ENCODE measurements at places on chromosomes 16 and 17.

DNA sequence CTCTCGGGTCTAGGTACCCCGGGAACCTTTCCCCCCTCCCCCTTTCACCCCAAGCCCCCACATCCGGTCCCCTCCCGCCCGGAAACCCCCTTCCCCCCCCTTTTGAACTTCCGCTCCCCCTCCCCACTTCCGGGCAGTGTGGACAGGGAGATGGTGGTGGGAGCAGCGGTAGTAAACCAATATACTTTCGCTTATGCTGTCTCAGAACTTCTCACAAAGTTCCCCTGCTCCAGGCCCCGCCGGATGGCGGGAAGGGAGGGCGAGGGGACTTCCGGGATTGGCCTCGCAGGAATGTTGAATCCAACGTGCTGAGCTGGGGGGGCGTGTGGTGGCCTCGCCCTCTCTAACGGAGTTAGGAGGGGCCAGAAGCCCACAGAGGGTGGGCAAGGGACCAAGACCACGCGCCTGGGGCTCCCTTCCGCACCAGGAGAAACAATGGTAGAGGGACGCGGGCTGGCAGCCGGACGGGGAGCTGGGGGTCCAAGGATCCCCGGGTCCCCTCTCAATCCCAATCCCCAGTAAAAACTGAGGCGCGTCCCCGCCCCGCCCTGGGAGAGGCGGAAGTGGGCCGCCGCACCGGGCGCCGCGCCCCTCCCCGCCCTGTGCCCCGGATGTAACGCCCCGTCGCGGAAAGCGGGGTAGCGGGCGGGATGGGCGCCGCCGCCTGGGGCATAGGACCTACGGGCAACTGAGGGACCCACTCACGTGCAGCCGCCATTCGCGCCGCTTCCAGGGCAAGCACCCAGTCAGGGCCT is 742 bp downstream of the PFN1 start:
- no peak for DNase-seq

- peak; percentile 33 for DNase-seq
These were observed 181.8 kb upstream of the CIBAR2 start for GRCh38 chr16:85293904-85294642.

DNA sequence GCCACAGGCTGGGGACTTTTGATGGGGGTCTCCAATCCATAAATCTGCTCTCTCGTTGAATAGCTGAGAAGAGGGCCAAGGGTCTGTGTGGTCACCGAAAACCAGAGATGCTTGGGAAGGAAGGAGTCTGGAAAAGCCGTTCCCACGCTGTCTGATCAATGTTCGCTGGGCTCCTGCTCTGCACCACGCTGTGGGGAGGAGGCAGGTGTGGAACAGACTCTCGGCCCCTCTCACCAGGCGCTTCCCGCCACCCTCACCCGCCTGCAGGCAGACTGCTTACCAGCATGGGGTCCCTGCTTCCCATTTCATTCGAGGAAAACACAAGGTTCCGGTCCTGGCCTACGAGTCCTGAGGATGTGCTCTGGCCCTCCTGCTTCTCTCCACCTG is 702 bp upstream of the ALDH3A1 start:
- no peak for DNase-seq

- DNase-seq: peak; percentile 23
These were observed at the start of gene SETD6 for GRCh38 chr16:58515125-58515870. Gene SETD6 (plus strand): TSS chr16:58515517. CDS start chr16:58515538, 21 bp downstream.

GRCh38 chr16:1580256-1580655 is 31.6 kb downstream of the IFT140 start:
- DNase-seq: no peak

GRCh38 chr16:59121411-59122261 is 387.5 kb upstream of the GOT2 start:
- DNase-seq: no peak

Measured in DMS79 treated with DMSO at 0.1 percent for 48 hours (cell line).